Pancreas (tissue), 10 donors: ENCODE measurements at places on chromosomes 3 and 15. TPM values are rescaled to one million over a fixed set of nuclear protein-coding genes. Genes with fewer than 3 reads are reported as not detected.

Gene ESYT3
- polyA plus RNA-seq: 1.2 TPM

Gene PLSCR2
- polyA plus RNA-seq: 0.30 TPM

Gene CCPG1
- 28.3 TPM for polyA plus RNA-seq

- H3K27me3 ChIP-seq: no peaks in the 10 kb centered on the region
- H3K4me3 ChIP-seq: no peak overlapping the region
- H3K27ac ChIP-seq: no peak overlapping the region
- no peak for DNase-seq
- no peaks in the 10 kb centered on the region for H3K4me1 ChIP-seq
Observed at GRCh38 chr3:141477224-141477623, 9.6 kb upstream of the RASA2 start.

DNA sequence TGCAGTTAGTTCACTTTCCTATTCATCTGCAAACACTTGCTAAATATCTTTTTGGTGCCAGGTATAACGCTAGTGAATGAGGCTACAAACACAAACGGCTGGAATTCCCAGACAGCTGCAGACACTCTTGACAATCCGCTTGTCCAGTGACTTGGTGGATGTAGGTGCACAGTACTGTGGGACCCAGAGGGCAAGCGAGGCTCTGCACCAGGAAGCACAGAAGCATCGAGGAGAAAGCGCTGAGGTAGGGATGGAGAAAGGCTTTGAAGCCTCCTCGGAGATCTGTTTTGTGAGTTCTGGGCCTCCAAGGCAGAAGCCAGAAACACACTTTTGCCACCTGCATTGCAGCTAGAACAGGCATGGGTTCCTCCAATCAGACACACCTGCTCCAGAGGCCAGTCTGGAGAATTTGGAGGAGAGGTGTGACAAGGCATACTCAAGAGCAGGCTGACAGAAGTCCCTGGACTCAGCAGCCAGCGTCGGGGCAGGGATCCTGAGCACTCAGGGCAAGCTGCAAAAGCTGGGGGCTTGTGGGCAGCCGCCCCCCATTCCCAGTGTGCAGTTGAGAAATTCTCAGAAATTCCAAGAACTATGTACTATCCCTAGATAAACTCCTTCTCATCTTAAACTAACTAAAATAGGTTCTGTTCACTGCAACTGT, 232.5 kb downstream of the OCA2 start:
- no peak for DNase-seq
- no peaks in the 10 kb centered on the region for H3K27me3 ChIP-seq
- H3K36me3 ChIP-seq: no peaks in the 10 kb centered on the region
- no peaks in the 10 kb centered on the region for H3K4me1 ChIP-seq
